Activated naive CD8-positive, alpha-beta T cell treated with anti-CD3 and anti-CD28 coated beads, Interleukin-2, amount 50 U/mL, for 16 hours (primary cell): ENCODE measurements at places on chromosomes 6 and 20.
A peak's percentile ranks its signal among the peaks of the same experiment; 100 is the strongest.

- DNase-seq, result no peak
Measured at GRCh38 chr6:105449756-105450390, 47.0 kb upstream of the PREP start.

- DNase-seq, result no peak
Measured at GRCh38 chr20:50993876-50994275, 29.0 kb downstream of the KCNG1 start.

GRCh38 chr20:59831024-59831915 lies 102.2 kb downstream of the SYCP2 start:
- no peak for DNase-seq

- no peak for DNase-seq
Measured at GRCh38 chr6:26604026-26604425, 7.3 kb downstream of the ABT1 start.

- no peak for DNase-seq
Measured at GRCh38 chr20:36259177-36260061, 23.1 kb downstream of the AAR2 start.

- DNase-seq, result no peak
Measured at GRCh38 chr20:61814244-61814643, 251.4 kb downstream of the TAF4 start.

DNA sequence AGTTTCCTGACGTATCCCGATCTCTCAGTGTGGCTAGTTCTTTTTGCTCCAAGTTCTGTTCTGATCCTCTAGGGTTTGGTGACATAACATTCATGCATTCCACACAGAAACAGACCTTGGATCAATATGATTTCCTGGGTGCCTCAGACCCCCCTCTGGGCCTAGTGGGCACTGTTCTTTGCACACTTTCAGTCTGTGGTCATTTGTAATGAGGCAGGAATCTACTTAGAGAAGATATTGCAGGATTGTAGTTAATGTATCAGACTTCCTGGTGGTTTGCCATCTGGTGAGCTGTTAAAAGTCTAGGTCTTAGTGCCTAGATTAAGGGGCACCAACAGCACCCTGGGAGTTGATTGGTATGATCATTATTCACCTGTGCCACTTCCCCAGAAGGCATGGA lies 7.5 kb downstream of the BEND6 start:
- no peak for DNase-seq

GRCh38 chr6:166174031-166174430 lies 6.4 kb upstream of the TBXT start:
- DNase-seq, result no peak

DNA sequence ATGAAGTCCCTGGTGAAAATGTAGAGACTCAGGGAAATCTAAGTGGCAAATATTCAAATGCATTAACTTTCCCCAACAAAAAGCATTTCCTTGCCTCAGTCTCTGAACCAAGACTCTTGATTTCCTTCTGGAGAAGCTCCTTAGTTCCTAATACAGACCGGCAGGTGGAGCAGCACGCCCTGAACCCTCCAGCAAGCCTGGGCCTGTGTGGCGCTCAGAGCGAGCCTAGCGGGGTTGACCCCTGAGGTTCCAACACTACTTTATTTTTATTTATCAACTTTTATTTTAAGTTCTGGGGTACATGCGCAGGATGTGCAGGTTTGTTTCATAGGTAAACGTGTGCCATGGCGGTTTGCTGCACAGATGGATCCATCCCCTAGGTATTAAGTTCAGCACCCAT lies 50.8 kb downstream of the PACRG start:
- DNase-seq, result no peak

DNA sequence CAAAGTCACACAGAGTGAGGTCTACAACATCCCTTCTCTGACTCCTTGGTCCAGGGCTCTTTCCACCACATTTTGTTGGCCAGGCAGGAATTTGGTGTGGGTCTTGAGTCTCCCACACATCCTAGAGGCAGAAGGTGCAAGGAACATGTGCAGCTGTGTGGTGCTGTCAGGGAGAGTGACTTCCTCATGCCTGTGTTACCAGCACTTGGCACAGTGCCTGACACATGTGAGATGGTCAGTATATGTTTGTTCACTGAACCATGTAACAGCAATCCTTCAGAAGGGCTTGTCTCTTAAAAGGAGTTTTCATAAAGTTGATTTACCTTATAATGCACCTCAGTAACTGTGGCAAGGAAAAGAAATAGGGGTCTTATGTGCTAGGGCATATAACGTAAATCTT lies 168.5 kb downstream of the CDC5L start:
- DNase-seq, result no peak

DNA sequence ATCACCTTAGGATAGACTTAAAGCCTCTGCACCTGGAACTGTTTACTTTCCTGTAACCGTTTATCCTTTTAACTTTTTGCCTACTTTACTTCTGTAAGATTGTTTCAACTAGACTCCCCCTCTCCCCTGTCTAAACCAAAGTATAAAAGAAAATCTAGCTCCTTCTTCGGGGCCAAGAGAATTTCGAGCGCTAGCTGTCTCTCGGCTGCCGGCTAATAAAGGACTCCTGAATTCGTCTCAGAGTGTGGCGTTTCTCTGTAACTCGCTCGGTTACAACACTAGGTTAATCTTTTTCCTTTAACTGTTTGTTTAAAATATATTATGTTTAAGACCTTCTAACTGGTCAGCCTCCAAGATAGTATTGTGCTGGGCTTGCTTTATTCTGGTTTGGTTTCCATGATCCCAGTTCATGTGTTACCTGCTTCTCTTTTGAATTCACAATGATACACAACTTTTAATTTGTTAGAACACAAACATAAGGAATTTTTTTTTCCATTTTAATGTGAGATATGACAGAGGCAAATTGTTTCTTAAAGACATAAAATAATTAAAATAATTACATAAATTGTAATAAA lies 8.7 kb upstream of the NQO2 start:
- no peak for DNase-seq

- no peak for DNase-seq
Measured at GRCh38 chr6:113734982-113735381, 122.2 kb upstream of the MARCKS start.

GRCh38 chr6:678520-678919 lies 14.4 kb downstream of the EXOC2 start:
- DNase-seq, result no peak

DNA sequence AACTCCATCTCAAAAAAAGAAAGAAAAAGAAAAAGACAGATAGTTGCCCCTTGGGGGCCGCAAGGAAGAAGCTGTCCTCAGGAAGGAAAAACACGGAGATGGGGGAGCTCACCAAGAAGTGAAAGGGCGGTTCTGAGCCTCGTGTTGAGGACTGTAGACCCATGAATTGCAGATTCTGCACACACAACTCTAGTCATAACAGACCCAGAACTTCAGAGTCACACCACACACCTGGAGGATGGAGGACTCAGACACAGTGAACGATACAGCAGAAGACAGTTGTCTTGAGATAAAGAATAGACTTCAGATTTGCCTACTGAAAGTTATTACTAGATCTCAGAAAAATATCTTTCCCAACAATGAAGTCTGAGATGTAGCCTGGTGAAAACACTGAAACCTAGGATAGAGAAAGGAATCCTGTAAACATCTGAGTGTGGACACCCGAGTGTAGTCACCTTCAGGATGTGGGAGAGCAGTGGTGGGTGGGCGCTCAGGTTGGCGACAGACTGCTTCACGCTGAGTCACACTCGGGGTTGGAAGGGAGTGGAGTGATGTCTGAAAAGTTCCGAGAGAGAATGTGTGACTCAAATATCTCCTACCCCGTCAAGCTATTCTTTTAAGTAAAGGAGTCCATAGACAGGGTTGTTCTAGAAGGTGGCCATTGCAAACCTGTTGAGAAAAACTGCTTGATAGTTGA lies 88.1 kb downstream of the MAP3K4 start:
- DNase-seq, result no peak

DNA sequence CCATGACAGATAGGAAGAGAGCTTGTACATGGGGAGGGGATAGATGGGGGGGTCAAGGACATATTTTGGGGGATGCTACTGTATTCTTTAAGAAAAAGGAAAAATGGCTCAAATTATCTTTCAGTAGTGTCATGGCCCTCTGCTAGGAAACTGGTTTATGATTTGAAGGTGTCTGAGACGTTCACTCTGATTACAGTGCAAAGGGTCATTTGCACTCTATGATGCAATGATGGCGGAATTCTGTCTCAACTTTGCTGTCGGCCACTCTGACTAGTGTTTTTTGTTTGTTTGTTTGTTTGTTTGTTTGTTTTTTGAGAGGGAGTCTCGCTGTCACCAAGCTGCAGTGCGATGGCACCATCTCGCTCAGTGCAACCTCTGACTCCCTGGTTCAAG lies 180.0 kb downstream of the SOX4 start:
- no peak for DNase-seq

- no peak for DNase-seq
Measured at GRCh38 chr6:170041526-170041925, 249.4 kb downstream of the DLL1 start.

DNA sequence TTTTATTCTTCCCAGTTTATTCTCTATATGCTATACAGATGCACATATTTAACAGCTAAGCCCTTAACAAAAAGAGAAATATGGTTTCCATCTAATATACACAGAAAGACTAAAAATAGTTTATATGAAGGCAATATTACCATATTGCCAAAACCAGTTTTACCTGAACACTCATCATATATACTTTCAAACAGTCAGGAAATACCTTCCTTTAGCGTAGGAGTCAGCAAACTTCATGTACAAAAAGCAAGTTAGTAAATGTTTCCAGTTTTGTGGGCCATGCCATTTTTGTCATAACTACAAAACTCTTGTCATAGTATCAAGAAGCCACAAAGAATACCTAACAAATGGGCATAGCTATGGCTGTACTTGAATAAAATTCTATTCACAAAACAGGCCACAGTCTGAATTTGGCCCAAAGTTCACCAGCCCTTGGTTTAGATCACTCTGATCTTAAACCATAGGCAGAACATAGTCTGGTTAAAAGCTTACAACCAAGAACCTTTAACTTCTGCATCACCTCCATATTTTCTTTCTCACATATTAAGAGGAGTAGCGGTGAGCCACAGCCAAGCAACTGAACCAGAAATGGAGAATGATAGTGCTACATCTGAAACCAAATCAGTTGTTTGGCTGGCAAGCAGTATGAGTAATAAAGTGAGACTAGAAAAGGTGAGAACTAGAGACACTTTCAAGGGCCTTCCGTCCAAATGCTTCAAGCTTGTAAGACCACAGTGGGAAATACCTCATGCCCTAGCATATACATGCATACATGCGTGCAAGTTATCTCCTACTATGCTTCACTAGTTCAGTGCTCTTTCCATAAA lies 116.6 kb downstream of the PTPRK start:
- DNase-seq, result no peak

DNA sequence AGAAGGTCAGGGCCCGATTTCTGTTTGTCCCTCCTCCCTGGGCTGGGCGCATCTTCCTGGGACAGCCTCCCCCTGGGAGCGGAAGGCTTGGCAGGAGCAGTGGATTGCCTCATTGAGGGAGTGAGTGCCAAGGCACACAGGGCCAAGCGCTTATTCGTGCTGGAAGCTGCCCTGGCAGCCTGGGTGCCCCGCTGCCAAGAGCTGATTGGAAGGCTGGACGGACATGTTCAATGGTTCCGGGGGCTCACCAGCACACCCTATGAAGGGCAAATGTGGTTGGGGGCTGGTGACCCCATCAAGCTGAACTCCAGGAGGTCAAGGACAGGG lies 10.3 kb upstream of the ZNF831 start:
- DNase-seq, result no peak

- DNase-seq, result no peak
Measured at GRCh38 chr6:25332655-25333071, 53.5 kb downstream of the CARMIL1 start.

GRCh38 chr6:26553264-26553634 lies 15.1 kb downstream of the HMGN4 start:
- peak; percentile 60 for DNase-seq

DNA sequence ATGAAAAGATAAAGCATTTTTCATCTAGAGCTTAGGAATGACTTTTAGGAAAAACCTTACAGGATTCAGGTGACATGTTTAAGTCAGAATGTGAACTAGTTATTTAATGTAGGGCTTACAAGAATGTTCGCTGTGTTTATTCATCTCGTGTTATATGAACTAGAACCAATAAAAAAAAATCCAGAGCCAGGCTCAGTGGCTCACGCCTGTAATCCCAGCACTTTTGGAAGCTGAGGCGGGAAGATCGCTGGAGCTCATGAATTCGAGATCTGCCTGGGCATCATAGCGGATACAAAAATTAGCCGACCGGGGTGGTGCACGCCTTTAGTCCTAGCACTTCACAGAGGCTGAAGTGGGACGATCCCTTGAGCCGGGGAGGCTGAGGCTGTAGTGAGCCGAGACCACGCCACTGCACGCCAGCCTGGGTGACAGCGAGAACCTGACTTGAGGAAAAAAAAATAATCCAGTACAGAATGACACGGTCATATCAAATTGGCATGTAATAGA lies 46.3 kb downstream of the OR2B2 start:
- DNase-seq, result no peak

DNA sequence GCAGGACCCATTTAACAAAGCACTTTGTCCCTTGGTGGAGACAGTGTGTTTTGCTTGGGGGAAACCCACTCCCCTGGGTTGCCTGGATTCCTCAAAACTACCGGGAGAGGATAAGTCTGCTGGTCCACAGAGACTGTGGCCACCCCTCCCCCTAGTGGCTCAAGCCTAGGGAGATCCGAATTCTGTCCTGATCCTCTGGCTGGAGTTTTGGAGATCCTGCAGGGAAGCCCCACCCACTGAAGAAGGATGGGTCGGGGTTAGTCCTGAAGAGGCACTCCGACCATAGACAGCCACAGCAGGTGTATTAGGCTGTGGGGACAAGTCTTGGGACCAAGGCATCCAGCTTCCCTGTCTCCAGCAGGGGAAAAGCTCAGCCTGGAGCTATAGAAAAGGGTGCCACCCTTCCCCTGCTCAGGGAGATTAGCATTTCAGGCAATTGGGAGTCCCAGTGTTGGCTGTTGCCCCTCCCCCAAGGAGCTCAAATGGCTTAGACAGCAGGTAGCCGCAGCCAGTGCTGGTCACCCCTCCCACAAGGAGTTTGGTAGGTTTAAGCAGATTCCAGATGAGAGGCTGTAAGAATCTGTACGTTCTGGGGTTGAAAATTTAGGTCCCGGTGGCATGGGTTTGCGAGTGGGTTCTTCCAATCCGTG lies 750.0 kb downstream of the TBC1D32 start:
- DNase-seq, result no peak

GRCh38 chr6:54291738-54292137 lies 16.5 kb upstream of the TINAG start:
- no peak for DNase-seq
